ENCODE measurements at places on chromosomes 6 and 20.
A peak's percentile ranks its signal among the peaks of the same experiment; 100 is the strongest.

GRCh38 chr20:33172781-33173180 is 4.8 kb downstream of the BPIFA2 start:
- DNase-seq, result no peak

DNA sequence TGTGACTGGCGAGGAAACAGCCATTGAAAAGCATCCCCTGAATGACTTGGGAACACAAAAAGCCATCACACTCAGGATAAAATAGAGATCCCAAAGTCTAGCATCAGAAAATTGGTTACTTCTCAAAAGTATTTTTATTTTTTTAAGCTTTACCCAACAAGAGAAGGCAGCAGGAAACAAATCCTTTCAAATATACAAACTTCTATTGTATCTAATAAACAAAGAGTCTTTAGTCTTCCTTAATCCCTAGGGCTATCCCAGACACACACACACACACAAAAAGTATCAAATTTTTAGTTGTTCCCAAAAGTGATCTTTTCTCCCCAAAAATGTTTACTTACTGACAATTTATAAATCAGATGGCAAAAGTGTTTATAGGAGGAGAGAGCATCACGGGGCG is 33.2 kb upstream of the MARCKS start:
- no peak for DNase-seq

GRCh38 chr20:39893003-39893685 is 795.9 kb downstream of the MAFB start:
- DNase-seq, result no peak

GRCh38 chr6:39440039-39440426 is 117.5 kb upstream of the KCNK16 start:
- DNase-seq, result peak; percentile 90

GRCh38 chr6:124917769-124918168 is 44.5 kb upstream of the RNF217 start:
- DNase-seq, result no peak

- no peak for DNase-seq
Observed at GRCh38 chr6:160678744-160679401, 14.8 kb upstream of the LPA start.

DNA sequence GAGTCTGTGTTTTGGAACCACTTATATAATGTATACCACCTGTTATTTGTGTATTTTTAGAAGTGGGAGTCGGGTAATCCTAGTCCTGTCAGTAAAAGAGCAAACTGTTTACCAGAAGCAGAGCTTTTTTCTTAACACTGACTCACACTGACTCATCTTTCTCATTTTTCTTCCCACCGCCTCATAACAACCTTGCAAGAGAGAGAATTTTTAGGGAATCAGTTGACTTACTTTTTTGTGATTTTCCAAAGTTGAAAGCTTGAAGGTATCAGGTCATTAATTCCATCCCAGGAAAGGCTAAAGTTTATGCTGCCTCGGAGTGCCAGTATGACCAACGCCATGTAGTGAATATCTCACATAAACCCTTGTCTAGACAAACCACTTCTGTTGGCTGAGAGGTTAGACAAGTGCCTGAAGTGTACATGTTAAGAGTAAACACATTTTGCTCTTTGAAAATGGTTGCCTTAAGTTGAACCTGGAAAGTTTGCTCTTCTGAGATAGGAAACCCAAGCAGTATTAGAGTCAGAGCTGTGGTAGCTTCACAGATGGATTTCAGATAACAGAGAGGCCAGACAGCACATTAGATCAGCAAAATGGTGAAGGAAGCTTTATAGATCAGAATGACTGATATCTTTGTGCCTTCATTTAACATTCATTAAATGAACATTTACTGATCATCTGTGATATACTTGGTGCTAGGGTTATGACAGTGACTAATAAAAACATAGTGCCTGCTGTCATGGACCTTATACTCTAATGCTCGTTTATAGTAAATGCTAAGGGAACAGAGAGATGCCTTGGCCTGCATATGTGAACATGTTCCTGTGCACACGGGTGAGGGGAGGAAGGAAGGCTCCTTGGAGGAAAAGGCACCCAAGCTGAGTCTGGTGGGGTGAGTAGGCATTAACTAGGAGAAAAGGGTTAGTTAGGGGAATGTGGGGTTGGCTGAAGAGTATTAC is 29.1 kb upstream of the PKIG start:
- DNase-seq, result no peak

DNA sequence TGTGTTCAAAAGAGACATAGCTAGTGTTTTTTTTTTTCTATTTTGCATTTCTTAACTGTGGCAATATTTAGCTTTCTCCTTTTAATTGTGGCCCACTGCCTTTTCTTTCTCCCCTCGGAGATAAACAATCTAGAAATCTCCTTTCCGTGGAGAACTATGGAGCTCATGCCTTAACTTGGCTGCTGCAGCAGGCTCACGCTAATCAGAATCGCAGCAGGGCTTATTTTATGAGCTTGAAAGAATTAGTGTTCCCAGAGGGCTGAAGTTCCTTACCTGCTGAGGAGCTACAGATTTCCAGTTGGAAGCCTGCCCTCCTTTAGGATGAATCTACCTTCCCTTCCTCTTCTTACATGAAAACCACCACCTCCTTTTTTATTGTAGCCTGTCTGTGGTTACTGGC is 35.6 kb downstream of the CTNNBL1 start:
- no peak for DNase-seq

GRCh38 chr6:160060221-160060620 is 61.4 kb upstream of the SLC22A1 start:
- DNase-seq, result no peak

GRCh38 chr6:5143634-5144311 is 58.6 kb downstream of the PPP1R3G start:
- peak; percentile 80 for DNase-seq

GRCh38 chr20:20440886-20441658 is 73.2 kb downstream of the INSM1 start:
- no peak for DNase-seq

GRCh38 chr6:5619249-5619648 is 357.9 kb downstream of the FARS2 start:
- DNase-seq, result no peak

- no peak for DNase-seq
Observed at GRCh38 chr20:41887500-41887899, 269.3 kb upstream of the CHD6 start.

DNA sequence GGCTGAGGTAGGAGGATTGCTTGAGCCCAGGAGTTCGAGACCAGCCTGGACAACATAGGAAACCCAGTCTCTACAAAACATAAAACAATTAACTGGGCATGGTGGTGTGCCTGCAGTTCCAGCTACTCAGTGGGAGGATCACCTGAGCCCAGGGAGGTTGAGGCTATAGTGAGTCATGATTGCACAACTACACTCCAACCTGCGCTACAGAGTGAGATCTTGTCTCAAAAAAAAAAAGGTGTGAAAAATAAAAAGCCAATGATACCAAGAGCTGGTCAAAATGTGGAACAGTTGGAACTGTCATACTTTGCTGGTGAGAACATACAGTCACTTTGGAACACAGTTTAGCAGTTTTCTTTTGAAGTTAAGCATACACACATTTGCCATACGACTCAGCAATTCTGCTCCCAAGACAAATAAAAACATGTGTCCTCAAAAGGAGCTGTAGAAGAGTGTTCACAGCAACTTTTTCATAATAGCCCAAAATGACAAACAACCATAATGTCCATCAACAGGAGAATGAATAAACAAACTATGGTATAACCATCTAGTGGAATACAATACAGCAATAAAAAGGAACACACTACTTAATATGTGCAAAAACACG is 21.6 kb upstream of the FKBP5 start:
- DNase-seq, result no peak

DNA sequence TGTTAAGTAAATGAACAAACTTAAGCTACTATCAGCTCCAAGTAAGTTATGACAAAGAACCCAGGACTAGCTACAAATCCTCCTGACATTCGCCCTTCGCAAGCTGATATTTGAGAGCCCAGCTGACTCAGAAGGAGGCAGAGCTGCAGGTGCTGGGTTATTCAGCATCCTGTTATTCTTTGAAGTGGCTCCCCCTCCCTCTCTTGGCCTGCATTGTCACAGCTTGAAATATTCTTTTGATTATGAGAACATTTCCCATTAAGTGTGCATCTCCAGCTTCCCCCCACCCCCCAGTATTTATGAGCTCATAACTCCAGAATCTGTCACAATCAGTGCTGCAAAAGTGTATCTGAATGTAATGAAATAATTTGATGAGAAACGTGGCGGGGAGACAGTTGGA is 78.8 kb upstream of the RALY start:
- DNase-seq, result peak; percentile 97

DNA sequence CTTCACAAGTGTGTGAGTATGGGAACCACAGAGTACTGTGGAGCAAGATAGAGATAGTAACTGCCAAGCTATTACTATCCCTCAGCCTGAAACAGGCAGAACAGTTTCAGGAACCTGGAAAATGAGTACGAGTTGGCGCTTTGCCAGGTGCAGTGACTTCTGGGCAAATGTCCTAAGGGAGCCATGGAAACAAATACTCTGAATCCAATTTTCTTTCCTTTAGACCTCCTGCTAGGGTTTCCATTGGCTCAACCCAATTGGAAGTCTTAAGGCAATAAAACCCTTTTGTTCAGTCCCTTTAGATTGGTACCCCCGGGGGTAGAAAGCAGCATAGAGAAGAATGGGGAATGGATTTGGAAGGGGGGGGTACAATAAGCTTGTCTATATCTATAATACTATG is 205.0 kb upstream of the EPHA7 start:
- no peak for DNase-seq

All from lung microvascular endothelial cell (primary cell).